ENCODE measurements at places on chromosomes 7 and 10.

- DNase-seq: no peak
Measured at GRCh38 chr10:110837418-110838171, 34.1 kb upstream of the PDCD4 start.

- no peak for DNase-seq
Measured at GRCh38 chr7:16078076-16078952, 343.0 kb downstream of the CRPPA start.

GRCh38 chr7:1024876-1025742 lies 19.2 kb upstream of the GPR146 start:
- DNase-seq: no peak

DNA sequence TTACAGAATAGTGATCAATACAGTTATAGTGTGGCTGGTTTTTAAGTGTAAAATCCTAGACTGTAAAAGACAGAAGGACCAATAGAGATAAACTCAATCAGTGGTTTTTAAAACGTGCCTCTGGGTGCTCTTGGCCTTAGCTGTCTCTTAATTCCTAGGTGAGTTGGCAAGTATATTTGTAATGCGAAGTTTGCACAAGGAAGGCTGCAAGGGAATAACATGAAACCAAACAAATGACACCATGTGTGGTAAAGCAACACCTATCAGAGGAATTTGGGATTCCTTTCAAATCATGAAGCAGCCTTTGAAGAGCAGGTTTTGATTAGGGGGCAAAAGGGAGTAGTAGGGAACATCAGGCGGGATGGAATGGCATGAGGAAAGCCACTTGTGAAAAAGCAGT lies 284.6 kb downstream of the INHBA start:
- no peak for DNase-seq

GRCh38 chr10:60288256-60288655 lies 101.4 kb downstream of the ANK3 start:
- DNase-seq: no peak

- no peak for DNase-seq
Measured at GRCh38 chr10:55263327-55263726, 462.3 kb upstream of the PCDH15 start.

GRCh38 chr10:23505797-23506465 lies 67.1 kb downstream of the OTUD1 start:
- DNase-seq: no peak

DNA sequence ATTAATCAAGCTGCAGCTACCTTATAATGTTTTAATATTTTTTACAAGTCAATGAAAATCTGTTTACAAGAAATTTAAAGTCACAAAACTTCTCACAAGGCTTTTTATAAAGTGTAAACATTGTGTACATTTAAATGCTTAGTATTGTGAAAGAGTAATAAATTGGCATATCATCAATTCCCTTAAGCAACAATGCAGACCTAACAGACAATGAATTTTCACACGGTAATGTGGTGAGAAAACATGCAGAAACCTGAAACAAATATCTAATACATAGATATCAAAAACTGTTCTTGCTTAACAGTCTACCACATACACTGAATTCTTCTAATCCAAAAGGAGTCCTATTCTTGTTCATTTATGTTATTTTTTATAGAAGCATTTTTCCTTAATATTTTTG lies 220.7 kb downstream of the CRPPA start:
- no peak for DNase-seq

- DNase-seq: peak; percentile 52
Measured at GRCh38 chr10:123559066-123559822, 106.9 kb upstream of the GPR26 start.

DNA sequence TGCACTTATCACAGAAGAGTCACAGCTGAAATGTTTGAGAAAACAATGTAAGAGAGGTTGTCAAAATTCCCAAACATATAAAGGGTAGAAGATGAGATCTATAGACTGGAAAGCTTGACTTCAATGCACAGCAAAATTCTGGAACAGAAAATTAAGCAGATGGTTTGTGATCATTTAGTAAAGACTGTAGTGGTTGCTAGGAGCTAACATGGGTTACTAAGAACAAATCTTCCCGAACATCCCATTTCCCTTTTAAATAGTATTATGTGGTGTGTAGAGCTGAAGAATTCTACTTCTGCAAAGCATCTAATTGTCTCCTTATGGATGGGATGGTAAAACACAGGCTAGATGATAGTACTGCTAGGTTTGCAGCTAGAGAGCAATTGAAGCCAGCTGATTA lies 312.3 kb downstream of the CAMK1D start:
- no peak for DNase-seq

GRCh38 chr10:120279196-120279595 lies 177.8 kb upstream of the PLPP4 start:
- DNase-seq: no peak

- no peak for DNase-seq
Measured at GRCh38 chr10:110873951-110874350, 2.2 kb downstream of the PDCD4 start.

- peak; percentile 37 for DNase-seq
Measured at GRCh38 chr10:132329565-132330485, 2.2 kb upstream of the LRRC27 start.

GRCh38 chr7:106419455-106420182 lies 134.8 kb upstream of the NAMPT start:
- DNase-seq: no peak

DNA sequence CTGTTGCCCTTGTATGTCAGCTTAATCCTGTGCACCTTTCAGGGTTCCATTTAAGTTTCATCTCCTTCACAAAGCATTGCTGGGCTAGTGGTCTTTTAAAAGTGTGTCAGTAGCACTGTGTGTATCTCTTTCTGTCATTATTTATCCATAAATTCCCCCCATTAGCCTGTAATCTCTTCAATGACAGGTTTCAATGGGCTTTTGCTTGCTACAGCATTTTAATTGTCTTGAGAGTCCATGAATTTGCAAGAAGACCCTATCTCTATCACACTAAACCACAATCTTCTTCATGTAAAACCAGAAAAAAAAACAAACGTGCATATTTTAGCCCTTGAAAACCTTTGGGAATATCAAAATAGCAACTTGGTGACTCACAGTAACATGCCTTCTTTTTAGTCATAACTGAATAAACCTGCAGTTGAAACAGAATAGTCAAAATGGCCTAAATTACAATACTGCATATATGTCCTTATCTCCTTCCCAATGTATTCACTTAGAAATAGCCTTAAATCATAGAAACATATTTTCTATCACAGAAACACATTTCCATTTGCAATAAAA lies 118.6 kb downstream of the PON1 start:
- DNase-seq: no peak

GRCh38 chr10:80136134-80136571 lies 3.6 kb downstream of the PLAC9 start:
- no peak for DNase-seq

DNA sequence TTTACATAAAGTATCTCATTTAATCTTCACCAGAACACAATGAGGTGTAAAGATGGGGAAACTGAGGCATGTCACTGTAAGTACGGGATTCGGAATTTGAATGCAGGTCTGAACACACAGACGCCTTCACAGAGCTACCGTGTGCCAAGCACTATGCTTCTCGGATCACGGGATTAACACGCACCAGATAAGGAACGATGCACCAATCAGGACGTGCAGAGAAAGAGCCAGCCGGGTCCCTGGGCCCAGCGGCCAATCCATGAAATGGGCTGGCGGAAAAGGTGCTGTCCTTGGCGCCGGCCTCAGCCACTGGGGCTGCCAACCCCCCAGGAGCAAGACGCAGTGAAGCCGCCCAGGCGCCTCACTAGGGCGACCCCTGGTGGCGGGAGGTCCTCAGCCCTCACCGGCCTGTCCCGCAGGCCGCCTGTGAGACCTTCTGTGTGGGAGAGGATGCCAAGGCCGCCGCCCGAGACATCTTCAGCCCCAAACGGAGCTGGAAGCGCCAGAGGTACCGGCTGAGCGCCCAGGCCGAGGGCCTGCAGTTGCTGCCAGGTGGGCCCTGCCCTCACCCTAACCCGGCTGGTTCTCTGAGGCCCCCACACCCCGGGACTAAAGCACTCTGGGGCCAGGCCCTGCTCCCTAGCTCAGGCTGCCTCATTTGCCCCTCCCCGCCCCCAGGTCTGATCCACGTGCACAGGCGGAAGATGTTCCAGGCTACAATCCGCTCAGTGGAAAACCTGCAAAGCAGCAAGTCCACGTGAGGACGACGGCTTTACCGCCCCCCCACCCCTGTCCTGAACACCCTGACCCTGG lies 15.6 kb downstream of the ATG9B start:
- DNase-seq: peak; percentile 80

GRCh38 chr10:61021926-61022325 lies 77.9 kb upstream of the RHOBTB1 start:
- DNase-seq: no peak
